ENCODE measurements at places on chromosomes 12 and 14.

DNA sequence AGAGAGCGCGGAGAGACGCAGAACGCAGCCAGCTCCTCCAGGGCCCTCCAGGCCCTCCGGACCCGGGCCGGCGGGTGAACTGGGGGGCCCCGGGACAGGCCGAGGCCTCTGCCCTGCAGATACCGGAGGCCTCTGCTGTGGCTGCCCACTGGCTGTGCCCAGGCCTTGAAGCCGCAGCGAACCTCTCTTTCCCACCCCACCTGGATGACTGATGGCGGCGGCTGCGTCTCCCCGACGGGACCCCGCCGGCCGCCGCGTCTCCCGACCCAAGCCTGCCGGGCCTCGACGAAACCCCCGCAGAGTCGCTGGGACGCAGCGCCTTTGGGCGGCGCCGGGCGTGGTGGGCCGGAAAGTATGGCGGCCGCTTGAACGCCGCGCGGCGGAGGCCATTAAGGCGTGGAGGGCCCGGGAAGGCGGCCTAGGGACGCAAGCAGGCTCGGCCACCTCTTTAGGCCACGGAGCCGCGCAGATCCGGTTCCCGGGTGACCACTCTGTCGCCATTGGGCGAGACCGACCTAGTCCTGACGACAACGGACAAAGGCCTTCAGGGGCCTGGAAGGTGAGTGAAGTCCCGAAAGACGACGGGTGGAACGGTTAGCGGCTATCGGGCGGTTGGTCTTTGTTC, 8.4 kb upstream of the ERGIC2 start:
- DNase-seq: no peak

DNA sequence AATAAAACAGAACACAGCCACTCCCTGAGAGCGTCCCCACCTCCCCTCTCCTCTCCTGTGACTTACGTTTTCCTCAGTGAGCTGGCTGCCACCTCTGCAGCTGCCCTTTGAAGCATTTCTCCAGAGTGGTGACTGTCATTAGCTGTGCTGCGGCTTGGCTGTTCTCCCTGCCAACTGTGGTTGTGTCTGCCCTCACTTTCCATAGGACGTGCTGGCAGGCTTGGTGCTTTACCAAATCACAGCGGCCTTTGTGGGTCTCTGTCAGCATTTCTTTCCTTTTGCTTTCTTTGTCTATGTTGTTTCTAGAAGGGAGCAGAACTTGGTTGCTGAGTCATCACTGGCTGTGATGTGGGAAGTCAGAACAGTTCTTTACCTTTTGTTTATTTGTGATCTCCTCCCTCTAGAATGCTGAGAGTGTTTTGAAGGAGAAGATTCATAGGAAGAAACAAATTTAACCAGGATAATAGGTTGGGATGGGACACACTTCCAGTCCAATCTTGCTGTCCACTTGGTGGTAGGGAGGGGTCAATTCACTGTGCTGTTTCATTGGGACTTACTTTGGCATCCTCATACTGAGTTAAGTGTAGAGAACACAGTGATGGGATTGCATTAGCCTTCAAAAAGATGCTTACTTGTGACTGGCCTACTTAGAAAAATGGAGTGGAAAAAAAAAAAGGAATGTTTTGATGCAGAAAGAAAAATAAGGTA, 88.2 kb downstream of the TMX1 start:
- DNase-seq: no peak

DNA sequence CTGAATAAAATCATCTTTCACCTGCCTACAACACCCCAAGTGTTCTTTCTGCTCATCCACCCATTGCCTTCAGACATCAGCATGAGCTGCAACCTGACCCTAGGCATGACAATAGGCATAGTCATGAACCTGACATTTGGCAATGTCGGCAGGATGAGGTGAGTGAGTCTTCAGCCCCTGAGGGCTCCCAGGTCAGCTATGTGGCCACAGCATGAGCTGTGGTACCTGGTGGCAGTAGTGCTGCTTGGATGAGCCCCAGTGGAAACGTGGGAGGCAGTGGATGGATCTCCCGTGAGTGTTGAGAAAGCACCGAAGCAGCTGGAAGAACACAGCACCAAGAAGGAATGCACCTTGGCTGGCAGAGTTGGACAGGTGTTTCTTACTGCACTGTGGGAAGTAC, 334.8 kb upstream of the FAR2 start:
- no peak for DNase-seq

GRCh38 chr12:111120578-111120977, 200.2 kb upstream of the MYL2 start:
- DNase-seq: no peak

DNA sequence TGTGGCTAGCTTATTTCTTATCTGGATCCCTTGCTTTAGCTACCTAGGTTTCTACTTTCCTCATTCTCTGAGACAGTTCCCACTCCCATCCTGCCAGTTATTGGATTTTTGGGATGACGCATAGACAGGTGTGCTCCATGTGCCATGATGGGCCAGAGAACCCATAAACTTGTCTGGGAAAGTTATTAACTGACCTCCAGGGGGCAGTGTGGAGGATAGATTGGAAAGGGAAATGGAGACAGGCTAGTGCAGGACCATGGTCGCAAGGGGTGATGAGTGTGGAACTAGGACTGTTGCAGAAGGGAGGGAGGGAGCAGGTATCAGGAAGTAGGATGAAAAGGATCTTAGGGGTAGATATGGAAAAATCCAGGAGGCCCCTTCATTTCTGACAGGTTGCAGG, 80.3 kb downstream of the ESRRB start:
- no peak for DNase-seq

All from stimulated activated CD8-positive, alpha-beta memory T cell treated with anti-CD3 and anti-CD28 coated beads, Interleukin-7, amount 100 ng/mL, for 24 hours (primary cell).